ENCODE measurements at places on chromosomes 4 and X. TPM values are rescaled to one million over a fixed set of nuclear protein-coding genes. Genes with fewer than 3 reads are reported as not detected.

- peaks cover 3% of the 10 kb centered on the region for H3K27me3 ChIP-seq
- no peak overlapping the region for H3K27ac ChIP-seq
- no peak for DNase-seq
- H3K36me3 ChIP-seq, result no peaks in the 10 kb centered on the region
Observed at GRCh38 chr4:5952975-5953951, 60.4 kb upstream of the CRMP1 start.

- no peak overlapping the region for H3K4me3 ChIP-seq
- no peak for DNase-seq
- no peak overlapping the region for H3K27ac ChIP-seq
Observed at GRCh38 chr4:156798438-156798837, 173.2 kb downstream of the PDGFC start.

Gene PRSS12
- 43.0 TPM for total RNA-seq

Gene TRIM2
- 54.5 TPM for total RNA-seq

- H3K27me3 ChIP-seq, result no peaks in the 10 kb centered on the region
- H3K4me3 ChIP-seq, result no peak overlapping the region
- no peak for DNase-seq
- no peaks in the 10 kb centered on the region for H3K36me3 ChIP-seq
Observed at GRCh38 chr4:175714686-175715085, 97.4 kb downstream of the GPM6A start.

Gene PHOX2B
- not detected for total RNA-seq

- H3K27ac ChIP-seq, result no peak overlapping the region
- H3K27me3 ChIP-seq, result no peaks in the 10 kb centered on the region
- no peaks in the 10 kb centered on the region for H3K4me1 ChIP-seq
- DNase-seq, result no peak
- no peaks in the 10 kb centered on the region for H3K36me3 ChIP-seq
Observed at GRCh38 chr4:29046781-29047180, 1673.4 kb upstream of the PCDH7 start.

Gene COL4A5
- 35.1 TPM for total RNA-seq

DNA sequence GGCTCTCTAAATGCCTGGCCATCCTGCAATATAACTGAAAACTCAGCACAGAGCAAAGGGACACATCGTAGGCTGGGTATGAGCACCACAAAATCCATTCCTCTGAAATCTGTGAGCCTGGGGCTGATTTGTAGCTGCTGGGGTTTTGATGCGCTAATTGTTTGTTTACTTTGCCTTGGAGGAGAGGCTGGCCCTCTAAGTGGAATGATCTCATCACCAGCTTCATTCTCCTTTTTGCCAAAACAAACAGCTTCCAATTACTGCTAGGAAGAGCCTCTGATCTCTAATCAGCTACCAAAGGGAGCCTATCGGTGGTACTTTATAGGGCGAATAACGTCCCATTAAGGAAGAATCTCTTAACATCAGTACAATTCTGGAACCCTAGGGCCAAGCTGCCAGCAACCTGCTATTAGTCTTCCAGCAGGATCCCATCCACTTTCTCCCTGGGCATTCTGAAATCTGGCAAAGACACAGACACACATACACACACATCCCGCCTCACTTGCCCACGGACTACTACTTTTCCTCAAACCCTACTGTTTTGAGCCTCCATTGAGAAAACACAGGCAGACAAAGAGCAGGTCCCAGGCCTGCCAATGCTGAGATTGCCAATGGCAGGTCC, 5.8 kb downstream of the ANOS1 start:
- no peaks in the 10 kb centered on the region for H3K27me3 ChIP-seq
- H3K27ac ChIP-seq, result no peak overlapping the region
- no peak overlapping the region for H3K4me3 ChIP-seq
- no peaks in the 10 kb centered on the region for H3K36me3 ChIP-seq
- no peak for DNase-seq

Gene TECRL
- 1.5 TPM for total RNA-seq

DNA sequence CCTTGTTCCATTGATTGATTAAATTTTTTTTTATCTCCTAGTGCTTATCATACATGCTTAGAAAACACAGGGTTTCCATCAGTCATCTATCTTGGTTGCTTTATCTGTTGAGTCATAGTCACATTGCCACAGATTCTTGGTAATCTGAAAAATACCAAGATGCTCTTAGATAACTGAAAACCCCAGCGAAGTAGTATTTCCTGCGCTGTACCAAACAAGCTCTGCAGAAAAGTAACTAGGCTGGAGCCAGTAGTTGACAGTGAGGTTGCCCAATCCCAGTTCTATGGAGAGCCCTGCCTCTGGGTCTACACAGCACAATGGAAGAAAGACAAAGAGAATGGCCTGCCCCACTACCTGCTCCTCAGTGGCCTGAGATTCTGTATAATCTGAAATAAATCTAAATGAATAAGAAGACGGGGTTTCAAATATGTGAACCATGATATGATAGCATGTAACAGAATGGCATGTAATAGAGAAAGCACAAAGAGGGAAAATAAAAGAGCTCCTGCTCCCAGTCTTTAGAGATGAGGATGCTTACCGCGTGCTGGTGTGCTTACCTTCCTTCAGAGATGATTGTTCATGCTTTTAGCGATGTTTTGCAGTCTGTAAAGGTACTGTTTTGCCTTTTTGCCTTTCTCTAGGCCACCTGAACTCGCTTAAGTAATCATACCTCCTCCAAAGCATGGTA, 55.3 kb upstream of the RAPGEF2 start:
- H3K4me3 ChIP-seq, result no peak overlapping the region
- DNase-seq, result no peak

DNA sequence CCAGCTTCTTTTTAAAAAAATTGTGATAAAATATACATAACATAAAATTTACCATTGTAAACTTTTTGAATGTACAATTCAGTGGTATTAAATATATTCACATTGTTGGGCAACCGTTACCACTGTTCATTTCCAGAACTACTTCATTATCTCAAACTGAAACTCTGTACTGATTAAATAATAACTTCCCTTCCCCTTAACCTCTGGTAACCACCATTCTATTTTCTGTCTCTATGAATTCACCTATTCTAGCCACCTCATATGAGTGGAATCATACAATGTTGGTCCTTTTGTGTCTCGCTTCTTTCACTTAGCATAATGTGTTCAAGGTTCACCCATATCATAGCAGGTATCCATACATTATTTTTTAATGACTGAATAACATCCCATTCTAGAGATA, 8.3 kb downstream of the GPR50 start:
- no peak overlapping the region for H3K27ac ChIP-seq
- H3K27me3 ChIP-seq, result no peaks in the 10 kb centered on the region
- no peak overlapping the region for H3K4me3 ChIP-seq
- no peak for DNase-seq
- no peaks in the 10 kb centered on the region for H3K36me3 ChIP-seq

GRCh38 chrX:102934624-102935023, 2.4 kb upstream of the RAB40AL start:
- H3K27ac ChIP-seq, result no peak overlapping the region
- DNase-seq, result no peak
- no peaks in the 10 kb centered on the region for H3K36me3 ChIP-seq
- no peak overlapping the region for H3K4me3 ChIP-seq

Gene HERC6
- 16.0 TPM for total RNA-seq

DNA sequence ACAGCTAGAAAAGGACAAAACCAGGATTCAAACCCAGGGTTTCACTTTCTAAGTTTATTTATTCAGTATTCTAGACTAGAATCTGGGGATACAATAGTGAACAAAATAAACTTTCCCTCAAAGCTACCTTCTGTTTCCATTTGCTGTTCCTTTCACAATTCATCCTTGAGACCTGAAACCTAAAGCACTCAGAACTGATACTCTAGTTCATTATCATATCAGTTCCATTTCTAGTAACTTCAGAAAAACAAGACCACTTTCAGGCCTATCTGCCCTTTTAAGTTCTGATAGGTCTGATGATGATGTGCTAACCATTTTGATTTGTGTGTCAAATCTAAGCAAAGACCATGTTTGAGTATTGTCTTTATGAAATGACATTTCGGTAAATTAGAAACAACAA, 7.8 kb upstream of the XK start:
- H3K27ac ChIP-seq, result no peak overlapping the region
- no peaks in the 10 kb centered on the region for H3K4me1 ChIP-seq
- H3K27me3 ChIP-seq, result no peaks in the 10 kb centered on the region
- no peaks in the 10 kb centered on the region for H3K36me3 ChIP-seq
- no peak overlapping the region for H3K4me3 ChIP-seq

Gene CLGN
- total RNA-seq, result 42.1 TPM

DNA sequence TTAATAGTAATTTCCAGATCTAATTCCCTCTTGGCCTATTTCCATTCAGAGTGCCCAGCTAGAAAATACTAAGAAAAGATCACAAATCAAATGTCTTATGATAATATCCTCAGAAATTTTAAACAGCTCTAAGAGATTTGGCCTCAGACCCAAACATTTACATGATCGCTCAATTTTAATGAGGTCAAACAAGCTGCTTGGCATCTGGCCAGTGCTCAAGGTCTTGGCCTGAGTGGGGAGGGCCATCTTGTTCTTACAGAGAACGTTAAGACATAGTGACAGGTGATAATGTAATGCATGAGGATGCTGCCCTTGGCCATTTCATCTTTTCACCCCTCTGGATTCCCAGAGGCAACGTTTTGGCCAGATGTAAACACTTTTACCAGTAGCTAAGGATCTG, 159.2 kb upstream of the SLC7A11 start:
- H3K27ac ChIP-seq, result no peak overlapping the region
- no peak overlapping the region for H3K4me3 ChIP-seq
- no peaks in the 10 kb centered on the region for H3K36me3 ChIP-seq
- H3K4me1 ChIP-seq, result no peaks in the 10 kb centered on the region
- no peaks in the 10 kb centered on the region for H3K27me3 ChIP-seq
- DNase-seq, result no peak

DNA sequence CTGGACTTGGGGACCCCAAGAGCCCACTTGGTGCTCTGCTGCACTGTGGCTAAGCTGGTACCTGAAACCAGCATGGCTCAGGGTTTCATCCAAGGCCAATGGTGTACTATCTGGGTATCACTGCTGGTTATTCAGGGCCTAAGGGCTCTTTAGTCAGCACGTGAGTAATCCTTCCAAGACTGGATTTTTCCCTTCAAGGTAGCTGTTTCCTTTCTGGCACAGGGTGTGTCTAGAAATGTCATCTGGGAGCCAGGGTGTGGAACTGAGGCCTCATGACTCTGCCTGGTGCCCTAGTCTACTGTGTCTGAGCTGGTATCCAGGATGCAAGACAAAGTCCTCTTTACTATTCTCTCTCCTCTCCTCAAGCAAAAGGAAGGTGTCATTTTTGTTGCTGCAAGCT, 99.0 kb upstream of the QRFPR start:
- H3K27me3 ChIP-seq, result no peaks in the 10 kb centered on the region
- H3K4me1 ChIP-seq, result no peaks in the 10 kb centered on the region
- H3K4me3 ChIP-seq, result no peak overlapping the region

DNA sequence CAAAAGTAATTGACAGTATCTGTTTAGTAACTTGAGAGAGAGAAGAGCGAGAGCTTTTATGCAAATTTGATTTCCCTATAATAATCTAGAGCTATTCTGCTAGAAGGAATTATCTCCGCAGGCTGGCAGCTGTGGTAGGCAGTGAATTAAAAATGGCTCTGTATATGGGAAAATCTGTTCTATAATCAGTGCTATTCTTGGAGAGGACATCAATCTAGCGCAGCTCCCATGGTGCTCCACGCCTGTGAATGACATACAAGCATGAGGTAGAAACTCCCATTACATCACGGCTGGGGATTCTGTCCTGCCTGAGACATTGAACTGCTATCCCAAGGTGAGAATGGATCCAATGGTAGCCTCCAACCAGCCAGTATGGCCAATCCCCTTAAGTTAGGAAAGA, 179.0 kb downstream of the DHX15 start:
- no peaks in the 10 kb centered on the region for H3K4me1 ChIP-seq
- no peaks in the 10 kb centered on the region for H3K27me3 ChIP-seq
- DNase-seq, result no peak
- H3K4me3 ChIP-seq, result no peak overlapping the region
- H3K36me3 ChIP-seq, result no peaks in the 10 kb centered on the region

Measured in prostate gland (tissue), 2 donors.